HS-27A (cell line): ENCODE measurements at places on chromosomes 6 and 20.

DNA sequence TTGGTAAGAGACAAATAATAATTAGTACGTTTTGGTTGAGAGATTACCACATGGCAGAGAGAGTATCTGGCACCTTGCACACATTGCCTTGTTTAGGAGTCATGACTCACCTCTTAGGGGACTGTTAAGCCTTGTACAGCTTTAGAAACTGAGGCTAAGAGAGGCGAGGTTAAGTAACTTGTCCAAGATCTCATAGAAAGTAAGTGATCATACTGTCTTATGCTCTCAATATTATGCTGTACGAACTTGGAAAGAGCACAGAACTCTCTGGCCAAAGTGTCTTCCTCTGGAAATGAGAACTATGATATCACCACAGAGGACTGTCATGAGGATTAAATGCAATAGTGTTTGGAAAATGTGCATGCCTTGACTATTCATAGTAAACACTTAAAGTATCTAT, 249.0 kb downstream of the UTRN start:
- no peak for DNase-seq

DNA sequence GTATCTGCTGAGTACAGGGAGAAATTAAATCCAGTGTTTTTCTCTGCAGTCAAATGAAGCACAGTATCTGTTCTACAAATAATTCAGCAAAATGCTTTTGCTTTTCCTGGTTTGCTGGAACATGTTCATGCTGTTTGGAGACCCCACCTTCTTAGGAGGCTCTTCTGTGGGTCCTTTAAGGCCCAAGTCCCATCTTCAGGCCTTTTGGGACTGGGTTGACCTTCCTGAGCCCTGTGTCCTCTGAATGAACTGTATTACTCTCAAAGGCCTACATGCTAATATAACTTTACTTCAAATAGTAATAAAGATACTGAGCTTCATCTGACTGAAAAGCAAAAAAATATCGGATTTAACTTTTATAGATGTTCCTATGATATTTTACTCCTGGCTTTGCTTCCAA, 19.3 kb downstream of the SMLR1 start:
- DNase-seq = no peak

- no peak for DNase-seq
These were observed 71.7 kb upstream of the TRAF3IP2 start for GRCh38 chr6:111677249-111677990.

- no peak for DNase-seq
These were observed 52.5 kb downstream of the ARHGAP18 start for GRCh38 chr6:129657483-129657882.

DNA sequence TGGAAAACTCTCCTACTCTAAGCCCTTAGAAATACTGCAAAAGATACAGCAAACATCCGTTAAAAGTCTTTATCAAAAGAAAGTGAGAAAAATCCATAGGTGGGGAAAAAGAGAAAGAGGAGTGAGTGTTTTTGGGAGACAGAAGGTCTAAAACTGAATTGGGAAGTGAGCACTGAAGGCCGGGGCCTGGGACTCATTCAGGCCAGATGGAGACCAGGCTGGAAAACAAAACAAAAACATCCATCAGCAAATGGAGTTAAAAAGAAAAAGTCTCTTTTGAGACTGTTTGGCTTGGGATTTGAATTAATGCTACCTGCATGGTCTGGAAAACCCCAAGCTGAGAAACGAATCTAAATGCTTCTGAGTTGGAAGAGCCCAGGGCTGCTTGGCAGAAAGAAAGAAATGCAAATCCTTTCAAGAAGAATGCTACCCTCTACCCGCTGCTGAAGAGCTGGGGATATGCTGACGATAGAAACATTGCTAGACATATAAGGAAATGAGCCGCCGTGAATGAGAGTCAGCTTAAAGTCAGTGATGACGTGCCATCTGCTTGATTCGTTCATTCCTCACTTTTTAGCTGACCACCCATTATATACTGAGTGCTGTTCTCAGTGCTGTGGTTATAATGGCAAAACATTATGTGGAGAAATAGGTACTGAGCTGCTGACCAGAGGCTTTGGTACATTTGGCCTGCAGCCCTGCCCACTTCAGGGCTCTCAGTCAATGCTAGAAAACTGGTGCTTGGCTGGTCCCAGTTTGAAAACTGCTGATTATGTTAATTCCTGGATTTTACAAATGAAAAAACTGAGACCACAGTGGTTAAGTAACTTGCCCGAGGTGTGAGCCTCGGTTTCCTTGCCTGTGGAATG, 28.0 kb upstream of the TULP4 start:
- DNase-seq = peak; percentile 43

DNA sequence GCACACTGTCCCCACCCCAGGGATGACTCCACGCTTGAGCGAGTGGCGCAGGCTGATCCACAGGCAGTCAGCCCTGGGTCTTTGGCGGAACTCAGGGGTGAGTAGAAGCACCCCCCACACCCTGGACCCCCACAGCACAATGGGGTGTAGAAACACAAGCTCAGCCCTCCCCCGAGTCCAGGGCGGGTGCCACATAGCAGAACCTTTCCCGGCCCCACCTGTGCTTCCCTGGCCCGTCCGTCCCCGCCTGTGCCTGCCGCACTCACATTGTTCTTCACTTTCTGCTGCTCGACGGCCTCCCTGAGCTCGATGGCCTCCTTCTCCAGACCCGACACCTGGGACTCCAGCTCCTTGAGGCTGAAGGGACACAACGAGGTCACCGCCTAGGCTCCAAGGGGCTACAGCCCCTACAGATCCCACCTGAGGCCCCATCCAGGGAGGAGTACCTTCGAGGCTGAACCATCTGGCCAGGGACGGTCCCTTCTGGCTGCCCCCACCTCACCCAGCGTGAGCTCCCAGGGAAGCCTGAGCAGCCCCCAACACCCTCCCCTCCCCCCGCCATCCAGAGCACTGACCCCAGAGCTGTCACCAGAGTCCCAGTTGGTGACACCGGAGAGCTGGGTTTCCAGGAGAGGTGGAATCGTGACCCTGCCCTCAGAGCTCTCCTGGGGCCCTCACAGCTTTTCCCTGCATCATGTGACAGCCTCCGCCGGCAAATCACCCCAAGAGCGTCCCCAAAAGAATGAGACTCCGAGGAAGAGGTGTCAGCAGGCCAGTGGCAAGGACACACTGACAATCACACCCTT, 55.6 kb downstream of the DSTN start:
- DNase-seq = no peak

- DNase-seq = no peak
These were observed 122.9 kb downstream of the IRF4 start for GRCh38 chr6:514396-514978.

GRCh38 chr6:31878726-31879125, at the start of gene SLC44A4:
SLC44A4 (minus strand) TSS chr6:31878997; CDS start chr6:31878980, 17 bp downstream.
- DNase-seq = no peak

DNA sequence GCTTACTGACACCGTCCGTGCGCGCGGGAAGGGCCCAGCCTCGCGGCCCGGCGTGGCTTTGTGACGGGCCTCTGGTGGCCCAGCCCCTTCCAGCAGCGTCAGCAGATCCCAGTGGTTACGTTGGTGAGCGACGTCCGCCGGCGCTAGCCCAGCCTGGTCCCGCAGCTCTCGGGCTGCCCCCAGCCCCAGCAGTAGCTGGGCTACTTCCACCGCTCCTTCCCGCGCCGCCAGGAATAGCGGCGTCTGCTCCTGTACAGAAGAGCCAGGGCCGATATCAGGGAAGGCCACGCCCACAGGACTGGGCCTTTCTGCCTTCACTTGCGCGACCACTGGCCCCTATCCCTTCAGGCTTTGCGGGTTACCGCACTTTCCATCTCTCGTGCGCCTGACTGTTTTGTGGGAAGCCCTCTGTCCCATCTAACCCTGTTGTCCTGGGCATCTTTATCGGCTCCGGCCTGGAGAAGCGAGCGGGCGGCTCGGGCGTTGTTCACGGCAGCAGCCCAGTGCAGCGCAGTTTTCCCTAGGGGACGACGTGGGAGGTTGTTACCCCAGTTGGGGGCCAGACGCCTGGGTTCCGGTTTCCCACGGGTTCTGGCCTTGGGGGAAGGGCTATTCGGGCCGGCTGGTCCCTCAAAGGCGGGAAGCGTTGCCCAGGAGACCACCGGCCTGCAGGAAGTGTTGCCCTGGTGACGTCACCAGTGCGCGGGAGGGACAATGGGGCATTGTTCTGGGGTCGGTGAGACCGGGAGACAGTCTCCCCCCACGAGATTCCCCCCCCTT, 3.6 kb upstream of the GPSM3 start:
- no peak for DNase-seq

DNA sequence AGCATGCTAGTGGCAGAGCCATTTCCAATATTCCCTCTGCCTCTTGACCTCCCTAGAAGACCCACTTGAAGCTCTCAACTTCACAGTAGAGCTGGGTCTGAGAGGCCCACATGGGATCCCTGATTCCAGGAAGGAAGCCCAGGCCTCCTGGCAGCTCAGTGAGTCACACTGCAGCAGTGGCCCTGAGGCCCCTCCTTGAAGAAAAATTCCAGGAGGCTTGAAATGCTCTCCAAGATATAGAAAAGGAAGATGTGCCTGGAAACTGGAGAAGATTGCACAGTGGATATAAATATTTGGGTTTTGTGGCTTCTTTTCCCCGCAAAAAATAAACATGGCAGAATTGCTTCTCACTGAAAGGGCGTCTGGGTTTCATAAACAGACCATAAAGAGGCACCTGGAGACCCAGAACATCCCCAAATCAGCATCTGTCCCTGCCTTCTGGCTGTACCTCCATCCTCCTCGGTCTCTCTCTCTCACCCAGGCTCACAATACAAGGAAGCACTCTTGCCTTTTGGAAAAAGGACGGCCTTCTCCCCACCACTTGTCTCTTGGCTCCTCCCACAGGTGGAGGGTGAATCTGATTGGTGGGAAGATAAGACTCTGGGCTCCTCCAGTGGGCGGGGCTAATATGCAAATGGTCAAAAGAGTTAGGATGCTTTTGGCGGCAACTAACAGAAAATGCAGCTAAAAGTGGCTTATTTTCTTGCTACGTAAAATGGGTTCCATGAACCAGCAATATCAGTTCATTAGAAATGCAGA, 200.0 kb upstream of the SULF2 start:
- no peak for DNase-seq
